Nephron progenitor cell (in vitro differentiated cells): ENCODE measurements at places on chromosomes 3 and 15.

DNA sequence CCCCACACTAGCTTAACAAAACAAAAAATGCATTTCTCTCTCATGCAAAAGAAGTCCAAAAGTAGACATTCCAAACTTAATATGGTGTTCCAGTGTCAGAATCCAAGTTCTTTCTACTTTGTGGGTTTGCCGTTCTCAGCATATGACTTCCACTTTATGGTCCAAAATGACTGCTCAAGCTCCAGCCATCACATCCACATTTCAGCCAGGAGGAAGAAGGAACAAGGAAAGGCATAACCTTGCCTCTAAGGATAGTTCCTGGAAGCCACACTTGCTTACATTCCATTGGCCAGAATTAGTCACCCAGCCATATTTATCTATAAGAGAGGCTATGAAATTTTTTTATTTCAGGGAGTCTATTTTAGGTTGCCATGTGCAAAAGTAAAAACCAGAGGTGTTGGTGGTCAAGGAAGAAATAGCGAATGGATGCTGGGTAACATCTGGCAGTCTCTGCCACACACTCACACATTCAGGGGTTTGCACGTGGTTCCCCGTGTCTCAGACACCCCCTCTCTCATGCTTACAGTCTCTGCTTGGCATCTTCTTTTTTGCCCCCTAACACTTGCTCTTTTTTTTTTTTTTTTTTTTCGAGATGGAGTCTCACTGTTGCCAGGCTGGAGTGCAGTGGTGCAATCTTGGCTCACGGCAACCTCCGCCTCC is 69.3 kb downstream of the RPL39L start:
- DNase-seq, result no peak

DNA sequence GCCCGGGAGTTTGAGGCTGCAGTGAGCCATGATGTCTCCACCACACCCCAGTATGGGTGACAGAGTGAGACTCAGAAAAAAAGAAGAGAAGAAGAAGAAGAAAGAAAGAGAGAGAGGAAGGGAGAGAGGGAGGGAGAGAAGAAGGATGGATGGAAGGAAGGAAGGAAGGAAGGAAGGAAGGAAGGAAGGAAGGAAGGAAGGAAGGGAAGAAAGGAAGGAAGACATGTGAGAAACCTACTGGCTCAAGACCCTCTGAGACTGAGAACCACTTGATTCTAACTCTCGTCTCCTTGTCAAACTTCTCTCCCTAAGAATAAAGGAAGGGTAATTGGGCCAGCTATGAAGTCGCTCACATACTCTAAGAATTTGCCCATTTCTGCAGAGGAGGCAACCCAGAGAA is 148.1 kb upstream of the UBE2E1 start:
- DNase-seq, result no peak

DNA sequence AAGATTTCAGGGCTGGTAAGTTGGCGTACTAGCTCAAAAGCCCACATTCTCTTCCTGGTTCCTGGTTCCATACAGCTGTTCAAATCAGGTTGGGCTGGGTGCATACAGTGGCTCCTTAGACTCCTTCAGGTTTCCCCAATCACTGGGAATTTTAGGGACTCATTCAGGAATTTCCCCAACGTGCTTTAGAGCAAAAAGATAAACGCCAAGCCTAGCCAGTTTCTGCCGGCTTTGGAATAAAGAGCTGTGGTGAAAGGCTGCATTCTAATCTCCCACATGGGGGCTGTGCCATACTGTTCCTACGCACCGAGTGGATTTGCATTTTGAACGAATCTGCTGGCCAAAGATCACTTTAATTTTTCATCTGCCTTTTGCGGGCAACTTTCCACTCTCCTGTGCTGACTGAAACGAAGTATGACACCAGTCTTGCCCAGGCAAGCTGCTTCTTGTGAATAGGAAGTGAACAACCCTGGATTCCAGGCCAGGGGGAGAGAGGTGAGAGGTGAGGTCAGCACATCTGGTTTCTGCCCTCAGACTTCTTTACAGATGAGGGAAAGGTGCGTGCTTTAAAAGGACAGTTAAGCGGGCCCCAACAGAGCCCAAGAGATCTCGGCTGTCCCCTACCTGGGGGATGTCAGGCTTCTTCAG is 184.2 kb upstream of the PDZRN3 start:
- DNase-seq, result no peak

DNA sequence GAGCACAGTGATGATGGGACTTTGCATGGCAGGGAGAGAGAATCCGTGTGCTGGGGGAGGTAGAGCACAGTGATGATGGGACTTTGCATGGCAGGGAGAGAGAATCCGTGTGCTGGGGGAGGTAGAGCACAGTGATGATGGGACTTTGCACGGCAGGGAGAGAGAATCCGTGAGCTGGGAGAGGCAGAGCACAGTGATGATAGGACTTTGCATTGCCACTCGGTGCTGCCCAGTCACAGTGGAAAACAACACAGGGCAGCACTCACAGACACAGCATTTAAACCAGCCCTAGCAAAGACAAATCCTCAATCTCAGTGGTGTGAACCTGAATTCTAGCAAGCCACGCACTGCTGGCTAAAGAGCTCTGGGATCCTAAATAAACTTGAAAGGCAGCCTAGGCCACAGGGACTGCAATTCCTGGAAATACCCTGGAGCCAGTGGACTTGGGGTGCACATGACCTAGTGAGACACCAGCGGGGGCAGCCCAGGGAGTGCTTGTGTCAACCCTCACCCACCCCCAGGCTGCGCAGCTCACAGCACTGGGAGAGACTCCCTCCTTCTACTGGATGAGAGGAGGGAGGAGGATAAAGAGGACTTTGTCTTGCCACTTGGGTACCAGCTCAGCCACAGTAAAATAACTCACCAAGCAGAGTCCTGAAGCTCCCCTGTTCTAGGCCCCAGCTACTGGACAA is 23.4 kb upstream of the TNK2 start:
- DNase-seq, result no peak

GRCh38 chr15:45253330-45253729 is 1.3 kb downstream of the SLC28A2 start:
- DNase-seq, result peak; percentile 4

DNA sequence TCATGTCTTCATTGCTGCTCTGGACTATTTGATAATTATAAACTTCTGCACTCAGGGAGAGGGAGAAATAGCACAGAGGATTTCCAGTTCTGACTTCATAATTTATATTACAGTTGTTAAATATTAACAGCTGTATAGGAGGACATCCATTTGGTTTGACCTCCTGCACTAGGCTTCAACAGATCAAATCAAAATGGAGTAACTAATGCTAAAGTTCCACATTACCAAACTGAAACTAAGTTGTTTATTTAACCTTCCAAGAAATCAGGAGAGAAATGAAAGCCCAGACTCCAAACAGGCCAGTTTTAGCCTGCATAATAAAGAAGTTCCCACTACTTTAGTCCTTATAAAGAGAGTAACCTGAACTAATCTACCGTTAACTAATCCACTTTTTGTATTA is 4.6 kb downstream of the PLSCR2 start:
- DNase-seq, result no peak

GRCh38 chr3:189292667-189293484 is 121.1 kb downstream of the TPRG1 start:
- DNase-seq, result no peak

DNA sequence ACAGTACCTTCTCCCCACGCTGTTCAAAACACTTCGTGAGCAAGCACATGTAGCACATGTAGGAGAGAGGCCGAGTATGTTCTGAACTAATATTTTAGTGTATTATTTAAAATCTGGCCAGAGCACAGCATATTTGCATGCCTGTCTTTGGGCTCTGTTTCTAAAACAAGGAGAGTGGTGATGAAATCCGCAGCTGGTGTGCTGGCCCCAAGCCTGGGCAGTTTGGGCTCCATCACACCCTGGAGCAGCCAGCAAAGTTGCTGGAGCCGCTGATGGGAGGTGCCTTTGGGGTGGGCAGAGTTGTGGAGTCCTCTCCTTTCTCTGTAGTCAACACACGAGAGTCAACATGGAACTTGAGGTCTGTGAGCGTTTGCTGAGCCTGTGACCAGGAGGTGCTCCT is 116.6 kb downstream of the SLCO3A1 start:
- DNase-seq, result no peak

DNA sequence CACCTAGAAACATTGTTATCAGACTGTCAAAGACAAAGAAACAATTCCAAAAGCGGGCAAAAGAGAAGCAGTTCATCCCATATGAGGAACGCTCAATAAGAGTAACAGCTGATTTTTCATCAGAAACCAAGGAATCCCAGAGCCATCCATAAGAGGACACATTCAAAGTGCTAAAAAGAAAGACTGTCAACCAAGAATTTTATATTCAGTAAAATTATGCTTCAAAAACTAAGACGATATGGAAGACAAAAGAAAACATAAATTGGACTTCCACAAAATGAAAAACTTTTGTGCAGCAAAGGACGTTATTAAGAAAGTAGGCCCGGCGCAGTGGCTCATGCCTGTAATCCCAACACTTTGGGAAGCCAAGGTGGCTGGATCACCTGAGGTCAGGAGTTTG is 4.0 kb downstream of the LEO1 start:
- DNase-seq, result no peak

GRCh38 chr3:36954452-36955134 is 9.7 kb upstream of the TRANK1 start:
- no peak for DNase-seq

DNA sequence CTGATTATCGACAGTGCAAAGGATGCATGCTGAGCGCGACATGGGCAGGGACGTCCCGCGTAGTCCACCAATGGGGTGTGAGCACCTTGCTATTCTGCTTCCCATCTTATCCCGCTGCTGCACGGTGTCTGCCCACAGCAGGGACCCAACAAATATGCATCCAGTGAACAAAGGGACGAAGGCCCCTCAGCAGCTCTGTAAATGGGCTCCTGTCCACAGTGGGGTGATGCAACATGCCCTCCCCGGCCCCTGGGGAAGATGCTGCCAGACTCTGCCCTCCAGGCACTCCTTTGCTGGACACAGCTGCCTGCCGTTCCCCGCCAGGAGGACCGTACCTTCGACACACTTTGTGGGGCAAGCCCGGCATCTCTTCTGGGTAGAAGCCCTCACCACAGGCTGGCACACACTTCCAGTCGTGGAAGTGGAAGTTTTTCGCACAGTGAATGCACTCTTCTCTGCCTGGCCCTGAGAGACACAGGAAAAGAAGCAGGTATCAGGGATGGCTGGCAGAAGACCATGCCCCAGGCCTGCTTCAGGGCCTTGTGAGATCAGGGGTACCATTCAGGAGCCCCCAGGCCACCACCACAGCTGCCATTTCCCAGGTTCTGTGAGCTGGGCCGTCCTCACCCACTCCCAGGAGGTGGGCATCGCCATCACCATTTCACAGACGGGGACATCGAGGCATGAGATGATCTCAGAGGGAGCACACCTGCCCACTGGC is 18.2 kb upstream of the SNRPA1 start:
- DNase-seq, result no peak

GRCh38 chr3:197286678-197287077 is 11.7 kb downstream of the DLG1 start:
- no peak for DNase-seq

GRCh38 chr15:49075881-49076280 is 29.6 kb upstream of the SECISBP2L start:
- no peak for DNase-seq

DNA sequence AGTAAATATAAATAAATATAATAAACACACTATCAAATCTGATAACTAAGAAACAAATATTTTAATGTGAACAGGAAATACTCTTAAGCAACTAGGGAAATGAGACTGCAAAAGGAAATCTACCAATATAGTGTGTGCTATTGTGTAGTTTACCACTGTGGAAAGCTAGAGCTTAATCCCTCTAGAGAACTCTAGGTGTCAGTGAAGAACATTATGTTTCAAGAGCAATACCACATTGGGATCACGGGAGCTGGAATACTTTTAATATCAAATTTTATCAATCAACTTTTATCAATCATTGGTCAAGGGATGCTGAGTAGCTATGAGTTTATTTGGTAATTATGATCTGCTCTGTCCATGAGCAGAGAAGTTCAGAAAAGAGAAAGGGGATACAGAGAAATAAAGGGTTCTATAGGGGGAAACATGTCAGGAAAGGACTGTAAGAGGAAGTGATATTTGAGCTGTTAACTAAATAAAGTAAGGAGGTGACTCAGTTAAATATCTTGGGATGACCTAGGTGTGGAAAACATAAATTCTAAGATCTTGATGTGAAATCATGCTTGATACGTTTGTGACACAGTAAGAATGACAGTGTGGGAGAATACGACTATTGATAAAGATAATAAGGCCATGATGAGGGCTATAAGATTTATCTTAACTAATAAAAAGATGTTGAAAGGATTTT is 762.2 kb upstream of the ALCAM start:
- no peak for DNase-seq

DNA sequence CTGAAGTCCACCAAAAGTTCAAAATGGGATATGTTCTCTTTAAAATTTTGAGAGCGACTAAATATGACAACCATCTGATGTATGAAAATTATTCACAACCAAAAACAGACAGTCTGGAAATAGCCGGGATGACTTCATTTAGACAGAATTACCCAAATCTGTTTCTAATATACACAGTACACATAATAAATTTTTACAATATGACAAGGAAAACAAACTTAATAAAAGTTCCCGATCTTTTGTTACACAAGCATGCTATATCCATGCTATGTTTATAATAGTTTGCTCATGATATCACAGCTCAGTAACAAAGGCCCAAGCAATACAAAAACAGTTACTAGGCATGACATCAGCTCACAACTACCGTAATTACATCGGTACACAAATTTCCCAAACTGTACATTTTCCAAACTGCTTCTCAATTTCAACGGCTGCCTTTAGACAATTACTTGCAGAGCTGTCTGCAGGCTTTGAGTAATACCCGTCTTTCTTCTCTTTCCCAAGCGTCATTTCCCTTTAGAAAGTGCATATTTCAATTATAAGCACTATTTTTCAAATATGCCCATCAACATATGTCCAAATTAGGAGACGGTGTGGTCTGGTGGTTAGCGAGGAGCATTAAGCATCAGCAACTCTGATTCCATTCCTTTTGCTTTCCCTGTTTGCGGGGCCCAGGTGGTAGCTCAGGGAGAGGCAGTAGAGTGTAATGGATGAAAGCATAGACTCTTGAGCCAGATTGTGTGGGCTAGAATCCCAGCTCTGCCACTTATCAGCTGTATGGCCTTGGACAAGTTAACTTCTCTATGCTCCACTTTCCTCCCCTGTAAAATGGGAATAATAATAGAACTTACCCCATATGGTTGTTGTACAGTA is 481.2 kb downstream of the FOXP1 start:
- DNase-seq, result no peak

DNA sequence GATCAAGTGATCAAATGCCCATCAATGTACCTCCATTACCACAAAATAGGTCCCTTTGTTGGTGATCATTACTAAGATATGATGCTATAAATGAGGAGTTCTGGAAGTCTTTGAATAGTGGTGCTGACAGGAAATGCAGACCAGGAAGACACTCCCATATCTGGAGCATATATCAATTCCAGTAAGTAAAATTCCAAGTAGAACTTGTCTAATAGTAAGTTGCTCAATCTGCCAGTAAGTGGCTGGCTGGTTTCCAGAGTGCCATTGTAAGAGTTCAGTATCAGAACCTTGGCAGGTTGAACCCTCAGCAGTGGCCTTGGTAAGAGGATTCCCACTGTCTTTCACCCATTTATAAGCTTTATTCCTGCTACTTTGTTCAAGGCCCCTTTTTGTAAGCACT is 379.9 kb upstream of the RBMS3 start:
- no peak for DNase-seq
